ENCODE measurements at places on chromosomes 2 and 18.
A peak's percentile ranks its signal among the peaks of the same experiment; 100 is the strongest.

DNA sequence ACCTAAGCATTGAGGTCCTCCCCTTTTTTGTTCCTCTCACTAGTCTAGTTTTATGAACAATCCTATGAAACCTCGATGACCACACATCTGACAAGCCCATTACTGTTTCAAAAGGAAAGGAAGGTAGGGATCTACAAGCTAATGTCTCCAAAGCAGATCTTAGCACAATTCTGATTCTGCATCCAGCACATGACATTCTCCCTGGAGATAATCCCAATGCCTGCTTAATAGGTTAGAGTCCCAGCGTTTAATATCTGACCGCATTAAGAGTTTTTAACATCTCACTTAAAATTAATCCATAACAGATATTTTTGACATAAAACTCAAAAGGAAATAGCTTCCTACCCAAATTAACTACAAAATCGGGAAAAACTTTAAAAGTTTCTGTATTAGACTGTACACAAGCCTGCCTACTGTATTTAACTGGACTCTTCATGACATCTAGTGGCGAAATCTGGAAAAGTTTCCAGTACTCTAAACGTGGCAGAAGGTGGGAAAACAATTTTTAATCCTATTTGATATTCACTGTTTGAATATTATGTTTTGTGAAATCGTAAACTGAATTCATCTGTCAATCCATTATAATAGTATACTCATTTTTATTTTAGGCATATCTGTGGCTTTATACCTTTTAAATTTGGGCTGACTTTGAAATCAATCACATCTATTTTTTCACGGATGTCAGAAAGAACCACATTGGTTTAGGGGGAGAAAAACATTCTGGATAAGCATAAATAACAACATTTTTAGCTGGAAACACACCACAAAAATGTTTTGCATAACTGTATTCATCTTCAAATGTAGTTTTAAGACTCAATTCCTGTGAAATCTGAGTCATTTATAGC, 62.4 kb downstream of the TXNL1 start:
- peak; percentile 24 for DNase-seq

DNA sequence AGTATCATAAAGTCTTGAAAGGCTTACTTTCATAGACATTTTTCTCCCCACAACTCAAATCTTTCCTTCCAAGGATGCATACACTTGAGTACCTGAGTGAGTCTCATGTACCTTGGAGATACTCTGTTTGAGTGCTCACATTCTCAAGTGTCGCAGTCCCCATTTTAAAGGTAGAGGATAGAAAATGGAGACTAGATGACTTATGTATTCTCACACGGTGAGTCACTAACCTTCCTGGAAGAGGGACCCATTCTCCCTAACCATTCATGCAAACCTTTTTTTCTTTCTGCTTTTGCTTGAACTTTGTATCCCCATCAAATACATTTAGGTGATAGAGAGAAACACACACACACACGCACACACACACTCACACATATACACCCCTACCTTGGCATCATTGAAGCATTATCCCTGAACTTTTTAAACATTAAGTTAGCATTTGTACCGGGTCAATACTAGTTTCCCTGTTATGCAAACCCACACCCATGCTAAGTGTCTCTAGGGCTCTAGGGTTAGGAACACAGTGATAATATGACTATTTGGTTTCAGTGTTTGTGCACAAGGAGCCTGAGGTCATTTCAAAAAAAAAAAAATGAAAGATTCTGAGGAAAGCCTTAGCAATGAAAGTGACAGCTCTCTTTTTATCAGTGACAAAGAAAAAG, 236.2 kb downstream of the IKZF2 start:
- DNase-seq, result no peak

DNA sequence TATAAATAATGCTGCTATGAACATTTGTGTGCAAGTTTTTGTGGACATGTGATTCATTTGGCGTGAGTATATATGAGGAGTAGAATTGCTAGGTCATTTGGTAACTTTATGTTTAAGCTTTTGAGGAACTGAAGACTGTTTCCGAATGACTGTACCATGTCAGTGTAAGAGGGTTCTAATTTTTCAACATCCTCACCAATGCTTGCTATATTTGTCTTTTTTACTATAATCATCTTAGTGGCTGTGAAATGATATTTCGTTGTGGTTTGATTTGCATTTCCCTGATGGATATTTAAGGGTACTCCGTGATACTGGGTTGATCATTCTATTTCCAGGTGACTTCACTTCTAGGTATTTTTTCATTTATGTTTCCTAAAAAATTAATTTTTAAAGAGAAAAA, 241.1 kb downstream of the BCL2 start:
- DNase-seq, result no peak

DNA sequence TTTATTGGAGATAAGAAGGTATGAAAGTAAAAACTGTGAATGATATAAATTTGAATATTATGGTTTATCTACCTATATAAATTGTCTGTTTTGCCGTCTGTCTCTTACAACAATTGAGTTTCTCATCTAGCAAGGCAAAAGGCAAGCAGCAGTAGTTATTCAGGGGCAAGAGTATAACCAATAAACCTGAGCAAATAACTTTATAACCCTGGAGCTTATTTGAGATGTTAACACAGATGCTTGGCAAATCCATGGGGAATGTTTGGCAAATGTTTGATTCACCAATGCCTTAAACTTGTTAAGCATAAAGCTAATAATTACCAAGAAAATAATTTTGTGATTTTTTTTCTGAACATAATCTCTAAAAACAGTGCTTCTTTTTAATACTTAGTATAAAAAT, 9.9 kb upstream of the EPHA4 start:
- DNase-seq, result no peak

GRCh38 chr2:64400733-64401528, 53.0 kb upstream of the LGALSL start:
- no peak for DNase-seq

DNA sequence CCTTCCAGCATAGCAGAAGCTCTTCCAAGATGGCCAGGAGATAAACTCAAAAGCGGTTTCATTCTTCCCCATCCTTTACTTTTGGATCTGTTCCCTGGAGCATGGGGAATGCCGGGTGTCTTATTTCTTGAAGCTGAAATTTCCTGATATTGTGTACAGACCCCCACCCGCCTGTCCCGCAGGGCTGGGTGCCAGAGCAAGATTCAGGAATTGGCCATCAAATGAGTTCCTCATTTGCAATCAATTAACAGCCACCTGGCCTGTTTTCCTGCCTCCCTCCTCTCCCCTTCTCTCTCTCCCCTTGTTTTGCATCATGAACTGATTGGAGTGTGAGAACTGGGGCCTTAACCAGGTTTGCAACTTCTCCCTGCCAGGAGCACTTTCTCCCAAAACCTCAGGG, 202.1 kb downstream of the SH3RF3 start:
- no peak for DNase-seq

- no peak for DNase-seq
These were observed 242.7 kb downstream of the CNTNAP5 start for GRCh38 chr2:124267794-124268193.

- no peak for DNase-seq
These were observed 18.2 kb downstream of the IGFBP2 start for GRCh38 chr2:216651351-216651881.

DNA sequence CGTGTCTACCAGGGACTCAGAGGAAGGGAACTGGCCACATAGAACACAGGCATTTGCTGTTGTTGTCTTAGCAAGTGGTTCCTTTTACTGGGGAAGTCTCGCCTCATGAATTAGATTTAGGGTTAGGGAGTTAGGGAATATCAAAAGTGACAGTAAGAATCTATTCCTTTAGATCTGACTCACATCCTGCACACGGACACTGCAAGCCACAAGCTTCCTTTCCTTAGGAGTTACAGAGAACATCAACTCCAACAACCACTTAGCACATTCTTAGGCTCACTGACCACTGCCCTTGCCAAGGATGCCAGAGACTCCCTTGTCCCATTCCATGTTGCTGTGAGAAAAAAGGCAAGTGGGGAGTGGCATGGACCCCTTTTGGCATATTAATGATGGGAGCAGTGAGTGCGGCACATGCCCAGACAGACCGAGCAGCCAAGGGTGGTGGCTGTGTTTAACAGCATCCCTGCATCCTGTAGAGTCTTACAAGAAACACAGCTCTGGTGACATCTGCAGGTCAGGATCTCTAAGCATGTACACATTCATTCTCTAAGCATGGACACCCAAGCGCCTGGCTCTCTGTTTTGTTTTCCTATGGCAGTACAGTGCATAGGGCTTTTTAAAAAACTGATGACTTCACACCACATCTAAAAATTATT, 745.6 kb upstream of the RAB6C start:
- DNase-seq, result peak; percentile 2

DNA sequence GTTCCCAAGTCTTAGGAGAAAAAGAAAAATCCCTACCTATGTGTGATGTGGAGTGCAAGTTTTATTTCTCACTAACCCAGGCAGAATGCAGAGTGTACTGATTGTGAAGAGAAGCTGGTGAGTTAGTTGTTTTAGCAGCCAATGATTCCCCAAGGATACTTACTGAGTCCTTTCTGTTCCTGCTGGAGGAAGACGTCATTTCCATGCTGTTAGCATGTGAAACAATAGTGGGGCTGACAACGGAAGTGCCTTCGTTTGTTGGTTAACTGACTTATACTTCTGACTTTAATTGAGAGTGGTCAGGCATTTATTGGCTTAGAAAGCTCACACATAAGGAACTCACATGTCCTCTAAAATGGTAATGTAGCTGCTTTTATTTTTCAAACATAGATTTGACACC, 180.6 kb downstream of the MC4R start:
- DNase-seq, result no peak

DNA sequence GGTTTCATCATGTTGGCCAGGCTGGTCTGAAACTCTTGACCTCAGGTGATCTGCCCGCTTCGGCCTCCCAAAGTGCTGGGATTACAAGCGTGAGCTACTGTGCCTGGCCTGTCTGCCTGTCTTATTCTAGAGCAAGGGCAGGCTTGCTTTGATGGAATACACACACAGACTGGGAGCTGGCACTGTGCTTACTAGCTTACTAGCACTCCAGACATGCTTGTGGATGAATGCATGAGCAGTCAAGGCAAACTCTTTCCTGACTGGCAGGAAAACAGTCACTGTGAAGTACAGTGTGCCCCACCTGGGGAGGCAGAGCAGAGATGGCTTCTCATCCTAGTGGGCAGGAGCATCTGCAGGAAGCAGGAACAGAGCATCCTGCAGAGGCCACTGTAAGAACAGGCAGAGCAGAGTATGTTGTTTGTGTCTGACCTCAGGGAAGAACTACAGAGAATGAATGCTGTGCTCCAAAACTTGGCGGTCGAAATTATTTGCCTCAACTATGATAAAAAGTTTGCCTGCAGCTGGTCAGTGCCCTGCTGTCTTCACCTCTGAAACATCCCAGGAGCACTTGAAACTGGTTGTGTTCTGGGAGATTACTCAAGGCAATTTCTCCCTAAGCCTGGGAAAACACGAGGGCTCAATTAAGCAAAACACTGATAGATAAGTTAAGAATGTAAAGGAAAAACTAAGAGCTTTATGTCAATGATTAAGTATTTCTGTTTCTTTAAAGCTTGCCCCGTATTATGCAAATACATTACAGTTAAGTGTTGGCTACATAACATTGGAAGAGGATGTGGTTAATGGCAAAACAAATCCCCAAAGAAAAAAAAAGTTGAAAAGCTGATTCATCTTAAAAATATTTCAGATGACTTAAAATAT, 102.4 kb downstream of the VAPA start:
- DNase-seq, result peak; percentile 4

DNA sequence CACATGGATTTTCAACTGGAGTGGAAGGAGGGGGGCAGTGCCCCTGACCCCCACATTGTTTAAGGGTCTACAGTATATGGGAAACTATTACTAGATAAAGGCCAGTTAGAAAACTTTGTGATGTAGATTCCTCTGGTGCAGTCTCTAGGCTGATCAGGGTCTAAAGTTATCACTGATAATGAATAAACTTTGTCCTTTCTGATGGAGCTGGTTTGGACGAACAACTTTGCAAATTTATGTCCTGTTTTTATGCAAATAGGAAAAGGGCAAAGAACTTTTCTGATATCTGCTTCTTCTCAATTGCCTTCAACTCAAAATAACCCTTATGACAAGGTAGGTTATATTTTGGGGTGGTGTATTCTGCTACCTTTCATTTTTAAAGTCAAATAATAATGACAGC, 829.2 kb upstream of the ACVR2A start:
- no peak for DNase-seq

DNA sequence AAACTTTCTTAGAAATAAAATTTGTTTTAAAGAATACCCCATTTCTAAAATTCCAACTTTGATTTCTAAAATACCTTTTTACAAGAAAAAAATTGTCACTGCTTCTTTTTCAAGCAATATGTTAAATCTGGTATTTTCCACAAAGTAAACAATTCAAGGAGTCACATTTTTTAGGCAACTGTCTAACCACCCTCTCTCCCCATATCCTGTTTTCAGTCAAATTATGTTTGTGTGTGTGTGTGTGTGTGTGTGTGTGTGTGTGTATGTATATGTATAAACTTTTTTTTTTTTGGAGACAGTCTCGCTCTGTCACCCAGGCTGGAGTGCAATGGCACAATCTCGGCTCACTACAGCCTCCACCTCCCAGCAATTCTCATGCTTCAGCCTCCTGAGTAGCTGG, 59.3 kb downstream of the ADNP2 start:
- no peak for DNase-seq

DNA sequence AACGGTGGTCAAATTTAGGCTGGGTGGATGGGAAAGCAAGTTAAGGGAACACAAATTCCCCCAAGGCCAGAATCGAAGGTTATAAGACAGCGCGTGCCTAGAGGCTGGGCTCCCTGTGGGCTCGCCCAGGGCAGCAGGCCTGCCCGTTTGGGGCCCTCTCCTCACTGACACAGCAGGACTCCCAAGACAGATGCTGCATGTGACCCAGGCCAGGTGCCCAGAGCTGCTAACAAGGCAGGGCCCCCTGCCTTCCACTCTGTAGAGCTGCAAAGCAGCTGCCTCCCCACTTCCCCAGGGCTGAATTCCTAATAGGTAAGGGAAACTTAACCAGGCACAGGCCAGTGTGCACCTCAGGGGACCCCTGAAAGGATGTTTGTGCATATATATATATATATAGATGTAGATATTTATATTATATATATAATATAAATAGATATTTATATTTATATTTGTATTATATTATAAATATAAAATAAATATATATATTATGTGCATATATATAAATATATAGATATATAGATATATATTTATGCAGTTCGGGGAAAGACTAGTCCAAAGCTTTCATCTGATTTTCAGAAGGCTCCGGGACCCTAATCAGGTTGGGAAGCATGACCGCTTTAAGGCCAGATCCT, 43.7 kb downstream of the TMEM37 start:
- peak; percentile 37 for DNase-seq

DNA sequence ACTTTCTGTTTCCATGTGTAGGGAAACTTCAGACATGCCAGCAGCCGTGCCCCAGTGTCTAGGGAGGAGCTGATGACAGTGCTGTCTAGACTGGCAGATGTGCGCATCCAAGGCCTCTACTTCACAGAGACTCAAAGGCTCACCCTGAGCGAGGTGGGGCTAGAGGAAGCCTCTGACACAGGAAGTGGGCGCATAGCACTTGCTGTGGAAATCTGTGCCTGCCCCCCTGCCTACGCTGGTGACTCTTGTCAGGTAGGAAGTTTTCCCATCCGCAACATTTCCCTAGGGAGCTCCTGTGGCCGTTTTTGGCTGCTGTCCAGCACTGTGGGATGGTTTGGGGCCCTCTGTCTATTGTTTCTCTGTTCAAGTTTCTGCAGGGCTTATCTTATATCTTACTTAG, 143.1 kb upstream of the TTC39C start:
- DNase-seq, result peak; percentile 80

- no peak for DNase-seq
These were observed 95.4 kb downstream of the ZAP70 start for GRCh38 chr2:97808816-97809215.
